ENCODE measurements at places on chromosomes 2 and 18. TPM values are rescaled to one million over a fixed set of nuclear protein-coding genes. Genes with fewer than 3 reads are reported as not detected.

DNA sequence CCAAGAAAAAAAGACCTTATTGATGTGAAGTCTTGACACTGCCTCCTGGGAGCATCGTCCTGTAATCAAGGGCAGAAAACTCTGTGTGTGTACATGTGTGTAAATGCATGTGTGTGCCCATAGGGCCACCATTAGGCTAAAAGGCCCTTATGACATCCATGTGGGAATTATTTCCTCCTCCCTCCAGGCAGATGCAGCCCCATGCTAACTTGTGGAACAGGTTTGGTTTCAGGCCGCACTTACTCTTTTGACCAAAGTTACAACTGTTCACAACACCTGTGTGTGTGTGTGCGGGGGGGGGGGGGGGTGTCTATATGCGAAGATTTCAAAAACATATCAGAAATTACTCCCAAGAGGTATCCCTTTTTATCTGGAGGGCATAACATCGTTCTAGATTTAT, 87.4 kb upstream of the SLC14A2 start:
- no peak for DNase-seq
- no peak overlapping the region for H3K4me3 ChIP-seq
- no peak overlapping the region for H3K27ac ChIP-seq
- H3K27me3 ChIP-seq = peaks cover 18% of the 10 kb centered on the region

GRCh38 chr2:188819792-188820191, 154.4 kb upstream of the COL3A1 start:
- no peaks in the 10 kb centered on the region for H3K4me1 ChIP-seq
- no peak overlapping the region for H3K27ac ChIP-seq
- no peaks in the 10 kb centered on the region for H3K27me3 ChIP-seq
- no peak overlapping the region for H3K4me3 ChIP-seq
- no peak for DNase-seq

DNA sequence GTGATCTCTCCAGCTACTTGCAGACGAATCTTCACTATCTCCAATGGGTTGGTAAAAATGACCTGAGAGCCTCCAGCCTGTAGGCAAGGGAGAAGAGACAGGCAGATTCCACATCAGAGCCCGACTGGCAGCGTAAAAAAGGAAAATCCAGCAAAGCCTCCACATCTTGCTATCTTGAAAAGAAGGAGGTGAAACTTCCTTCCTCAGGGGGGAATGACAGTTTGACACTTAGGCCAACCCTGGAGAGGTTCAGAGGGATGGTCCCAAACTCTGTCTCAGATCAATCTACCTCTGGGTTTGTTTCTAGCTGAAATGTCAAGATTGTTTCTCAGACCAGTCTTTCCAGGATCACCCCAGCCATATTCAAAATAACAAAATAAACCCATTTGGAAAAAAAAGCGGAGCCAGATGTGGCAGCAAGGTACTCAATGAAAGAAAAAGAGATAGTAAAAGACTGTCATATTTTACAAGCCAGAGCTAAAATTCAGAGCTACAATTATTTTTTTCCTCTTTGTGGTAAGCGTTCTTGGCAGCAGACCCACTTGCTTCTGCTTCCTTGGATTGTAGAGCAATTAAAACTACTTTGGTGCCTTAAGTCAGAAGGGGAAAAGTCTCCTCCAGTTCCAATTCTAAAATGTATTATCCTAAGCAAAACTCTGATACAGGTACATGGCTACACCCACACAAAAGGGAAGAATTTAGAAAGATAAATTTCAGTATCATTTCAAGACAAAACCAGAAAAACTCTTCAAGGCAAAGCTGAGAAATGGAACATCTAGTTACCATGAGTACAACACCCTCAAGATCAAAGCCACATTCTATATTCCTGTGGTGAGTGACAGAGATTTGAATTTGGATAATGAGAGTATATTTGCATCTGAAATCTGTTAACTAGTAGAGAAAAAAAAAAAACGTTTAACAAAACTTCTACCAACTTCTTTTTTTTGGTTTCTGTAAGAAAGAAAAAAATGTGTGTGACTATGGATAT, 100.1 kb downstream of the SLC25A12 start:
- H3K27ac ChIP-seq = no peak overlapping the region
- peaks cover 11% of the 10 kb centered on the region for H3K36me3 ChIP-seq
- no peak overlapping the region for H3K4me3 ChIP-seq
- H3K4me1 ChIP-seq = peaks cover 22% of the 10 kb centered on the region
- H3K27me3 ChIP-seq = no peaks in the 10 kb centered on the region

GRCh38 chr2:164597983-164598382, 23.3 kb downstream of the GRB14 start:
- no peak overlapping the region for H3K27ac ChIP-seq
- no peak for DNase-seq
- no peaks in the 10 kb centered on the region for H3K36me3 ChIP-seq

Gene UNC50
- total RNA-seq = 40.6 TPM

GRCh38 chr2:54704688-54705605, 18.5 kb upstream of the EML6 start:
- no peak overlapping the region for H3K27ac ChIP-seq
- DNase-seq = no peak
- no peaks in the 10 kb centered on the region for H3K36me3 ChIP-seq
- H3K4me3 ChIP-seq = no peak overlapping the region

Gene C1QL2
- total RNA-seq = not detected

DNA sequence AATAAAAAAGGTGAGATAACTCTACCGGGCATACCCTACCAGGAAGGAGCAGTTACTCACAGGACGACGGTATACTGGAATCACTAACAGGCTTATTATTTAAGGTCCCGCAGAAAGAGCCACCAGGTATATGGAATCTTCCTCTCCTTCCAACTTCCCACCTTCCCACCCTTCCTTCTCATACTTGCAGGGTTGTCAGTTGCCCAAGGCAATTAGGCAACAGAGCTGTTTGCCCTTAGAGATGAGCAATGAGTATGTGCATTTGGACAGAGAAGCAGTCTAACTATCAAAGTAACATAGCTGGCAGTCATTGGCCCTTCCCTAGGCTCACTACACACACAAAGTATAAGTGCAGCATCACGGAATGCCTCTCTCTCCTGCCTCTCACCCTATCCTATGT, 32.1 kb upstream of the EVA1A start:
- H3K36me3 ChIP-seq = no peaks in the 10 kb centered on the region
- H3K4me1 ChIP-seq = no peaks in the 10 kb centered on the region
- H3K27me3 ChIP-seq = peaks cover 20% of the 10 kb centered on the region
- no peak for DNase-seq
- no peak overlapping the region for H3K27ac ChIP-seq
- no peak overlapping the region for H3K4me3 ChIP-seq

DNA sequence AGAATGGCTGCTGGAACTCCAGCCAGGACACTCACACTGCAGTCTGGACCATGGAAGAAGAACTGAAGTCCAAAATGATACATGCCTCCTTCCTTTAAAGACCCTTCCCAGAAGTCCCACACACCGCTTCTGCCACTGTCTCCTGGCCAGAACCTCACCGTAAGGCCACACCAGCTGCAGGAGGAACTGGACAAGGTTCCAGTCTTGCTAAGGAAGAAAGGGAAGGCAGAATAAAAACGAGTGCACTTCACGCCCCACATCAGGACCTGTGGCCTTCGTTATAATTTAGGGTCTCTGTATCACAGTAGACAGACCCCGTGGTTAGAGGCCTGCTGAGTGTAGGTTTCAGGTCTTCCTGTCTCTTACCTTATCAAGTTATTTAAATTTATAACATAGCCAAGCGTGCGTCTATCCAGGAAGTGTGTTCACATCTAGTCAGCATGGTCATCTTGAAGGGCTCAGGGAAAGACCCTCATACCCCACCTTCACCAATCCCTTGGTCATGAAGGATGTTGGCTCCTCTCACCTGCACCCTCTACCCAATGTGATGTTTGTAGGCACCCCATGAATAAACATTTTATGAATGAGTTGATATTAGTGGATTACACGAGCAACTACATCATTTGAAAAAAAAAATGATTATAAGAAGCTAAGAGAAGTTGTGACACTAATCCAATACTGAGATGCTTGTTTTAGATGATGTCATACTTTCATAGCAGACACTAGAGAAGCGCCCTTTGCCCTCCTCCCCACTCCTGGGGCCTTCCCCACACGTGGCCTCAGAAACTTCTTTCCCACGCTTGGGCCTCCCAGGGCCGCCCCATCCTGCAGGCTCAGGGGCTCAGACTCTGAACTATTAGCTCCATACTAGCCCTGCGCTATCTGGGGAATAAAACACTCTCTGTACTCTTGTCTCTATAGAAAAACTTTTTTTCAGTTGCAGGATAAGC, 157.6 kb downstream of the FAM210A start:
- peak overlapping the region; percentile 88 for H3K4me3 ChIP-seq
- peak; percentile 68 for DNase-seq
- H3K4me1 ChIP-seq = peaks cover 86% of the 10 kb centered on the region
- no peaks in the 10 kb centered on the region for H3K27me3 ChIP-seq

- H3K4me3 ChIP-seq = no peak overlapping the region
- no peaks in the 10 kb centered on the region for H3K4me1 ChIP-seq
- DNase-seq = no peak
- H3K36me3 ChIP-seq = no peaks in the 10 kb centered on the region
- no peaks in the 10 kb centered on the region for H3K27me3 ChIP-seq
Measured at GRCh38 chr2:117212562-117212961, 601.9 kb upstream of the DDX18 start.

DNA sequence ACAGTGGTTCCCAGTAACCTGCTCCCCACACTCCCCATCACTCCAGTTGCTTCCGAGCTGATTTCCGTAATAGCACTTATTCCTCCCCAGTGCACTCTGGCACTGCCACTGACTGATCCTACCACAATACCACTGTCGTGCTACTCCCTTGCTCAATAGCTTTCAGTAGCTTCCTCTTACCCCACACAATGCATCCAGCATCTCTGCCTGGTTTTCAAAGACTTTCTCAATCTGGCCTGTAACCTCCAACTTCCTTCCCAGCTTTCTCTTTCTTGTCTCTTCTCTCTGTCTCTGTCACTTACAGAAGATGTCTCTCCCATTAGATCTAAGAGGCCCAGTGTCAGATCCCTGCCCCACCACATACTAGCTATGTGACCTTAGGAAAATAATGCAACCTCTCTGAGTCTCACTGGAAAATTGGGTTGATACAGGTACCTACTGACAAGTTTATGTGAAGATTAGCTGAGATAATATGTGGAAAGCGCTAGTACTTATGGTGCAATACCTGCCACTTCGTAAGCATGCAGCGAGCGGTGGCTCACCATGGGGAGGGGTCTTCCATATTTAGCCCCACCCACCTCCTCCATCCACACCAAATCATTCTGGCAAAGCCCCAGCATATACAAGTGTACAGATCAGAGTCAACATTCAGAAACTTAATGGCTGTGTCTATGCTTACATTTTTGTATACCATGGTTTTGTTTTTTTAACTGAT, 36.7 kb downstream of the SFXN5 start:
- no peak overlapping the region for H3K4me3 ChIP-seq
- DNase-seq = no peak
- H3K36me3 ChIP-seq = no peaks in the 10 kb centered on the region
- no peaks in the 10 kb centered on the region for H3K27me3 ChIP-seq
- H3K4me1 ChIP-seq = peaks cover 4% of the 10 kb centered on the region
- H3K27ac ChIP-seq = no peak overlapping the region

DNA sequence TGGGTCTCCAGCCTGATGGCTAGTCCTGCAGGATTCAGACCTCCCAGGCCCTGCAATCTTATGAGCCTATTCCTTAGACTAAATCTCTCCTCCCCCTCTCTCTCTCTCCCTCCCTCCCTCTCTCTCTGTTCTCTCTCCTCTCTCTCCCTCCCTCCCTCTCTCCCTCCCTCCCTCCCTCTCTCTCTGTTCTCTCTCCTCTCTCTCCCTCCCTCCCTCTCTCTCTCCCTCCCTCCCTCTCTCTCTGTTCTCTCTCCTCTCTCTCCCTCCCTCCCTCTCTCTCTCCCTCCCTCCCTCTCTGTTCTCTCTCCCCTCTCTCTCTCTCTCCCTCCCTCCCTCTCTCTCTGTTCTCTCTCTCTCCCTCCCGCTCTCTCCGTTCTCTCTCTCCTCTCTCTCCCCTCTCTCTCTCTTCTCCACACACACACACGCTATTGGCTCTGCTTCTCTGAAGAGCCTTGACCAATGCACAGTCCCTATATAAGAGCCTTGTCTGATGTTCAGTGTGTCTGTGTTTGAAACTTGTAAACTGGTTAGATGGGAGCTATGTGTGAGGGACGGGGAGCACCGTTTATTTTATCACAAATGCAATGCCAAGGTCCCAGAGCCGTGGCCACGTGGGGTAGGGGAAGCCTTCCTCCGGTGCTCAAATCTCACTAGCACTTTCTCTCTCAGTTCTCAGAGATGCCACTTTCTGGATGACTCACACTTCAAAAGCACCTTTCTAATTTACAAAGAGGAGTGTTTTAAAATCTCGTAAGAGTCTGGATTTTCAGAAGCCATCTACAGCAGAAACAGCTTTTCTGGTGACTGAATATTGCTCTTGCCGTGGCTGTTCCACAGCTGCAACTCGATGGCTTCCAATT, 9.4 kb upstream of the PRLH start:
- H3K36me3 ChIP-seq = peaks cover 11% of the 10 kb centered on the region
- H3K4me3 ChIP-seq = peak overlapping the region; percentile 49
- peak; percentile 55 for DNase-seq
- H3K27me3 ChIP-seq = peaks cover 30% of the 10 kb centered on the region
- peaks cover 14% of the 10 kb centered on the region for H3K4me1 ChIP-seq

GRCh38 chr2:8009010-8009597, 672.8 kb upstream of the ID2 start:
- no peak for DNase-seq
- no peak overlapping the region for H3K27ac ChIP-seq
- H3K4me1 ChIP-seq = peaks cover 15% of the 10 kb centered on the region
- no peaks in the 10 kb centered on the region for H3K36me3 ChIP-seq

- no peak overlapping the region for H3K27ac ChIP-seq
- no peak overlapping the region for H3K4me3 ChIP-seq
- no peak for DNase-seq
Measured at GRCh38 chr2:239559417-239560261, 158.8 kb upstream of the HDAC4 start.

Measured in activated T-cell treated with anti-CD3 and anti-CD28 coated beads, Interleukin-2, amount 50 U/mL, for 72 hours (primary cell).